ENCODE measurements at places on chromosomes 3 and 15.

- DNase-seq = no peak
Measured at GRCh38 chr3:14223595-14223994, 45.0 kb downstream of the LSM3 start.

DNA sequence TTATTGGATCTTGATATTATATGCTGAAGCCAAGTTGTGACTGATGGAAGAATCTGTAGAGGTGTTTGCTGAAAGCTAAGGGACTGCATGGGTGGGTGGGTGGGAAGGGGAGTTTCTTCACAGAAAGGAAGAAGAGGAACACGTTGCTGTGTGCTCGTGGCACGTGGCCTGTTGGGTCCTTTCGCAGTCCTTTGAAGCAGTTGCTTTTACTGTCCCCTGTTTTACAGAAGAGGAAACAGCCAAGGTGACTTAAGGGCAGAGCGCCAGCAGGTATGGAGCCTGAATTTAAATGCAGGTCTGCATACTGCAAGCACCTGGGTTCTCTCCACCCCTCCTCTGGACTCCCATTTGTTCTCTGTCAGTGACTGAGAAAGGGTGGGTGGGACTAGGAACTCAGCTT is 59.4 kb upstream of the PRR23C start:
- no peak for DNase-seq

GRCh38 chr15:35043373-35044095 is 41.6 kb downstream of the NANOGP8 start:
- no peak for DNase-seq

GRCh38 chr3:133799794-133800585 is 5.6 kb upstream of the SRPRB start:
- DNase-seq = no peak

GRCh38 chr15:83973816-83974215 is 261.8 kb upstream of the GOLGA6L4 start:
- DNase-seq = no peak

GRCh38 chr3:188829576-188829975 is 342.2 kb upstream of the TPRG1 start:
- no peak for DNase-seq

DNA sequence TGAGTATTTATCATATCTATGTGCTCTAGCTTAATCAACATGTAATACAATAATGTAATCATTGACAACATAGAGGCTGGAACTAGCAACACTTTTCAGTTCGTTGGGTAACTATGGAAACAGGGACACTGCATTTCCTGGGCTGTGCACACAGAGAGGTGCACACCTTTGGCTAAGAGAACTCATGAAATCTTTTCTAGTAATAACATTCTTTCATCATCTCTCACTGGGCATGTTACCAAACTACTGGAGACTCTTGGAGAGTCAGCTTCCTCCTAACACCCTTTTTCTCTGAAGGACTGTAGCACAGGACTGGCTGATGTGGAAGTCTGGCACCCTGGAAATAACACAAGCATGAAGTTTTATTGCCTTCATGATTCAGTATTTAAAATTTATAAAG is 135.6 kb downstream of the KCNMB2 start:
- DNase-seq = no peak

DNA sequence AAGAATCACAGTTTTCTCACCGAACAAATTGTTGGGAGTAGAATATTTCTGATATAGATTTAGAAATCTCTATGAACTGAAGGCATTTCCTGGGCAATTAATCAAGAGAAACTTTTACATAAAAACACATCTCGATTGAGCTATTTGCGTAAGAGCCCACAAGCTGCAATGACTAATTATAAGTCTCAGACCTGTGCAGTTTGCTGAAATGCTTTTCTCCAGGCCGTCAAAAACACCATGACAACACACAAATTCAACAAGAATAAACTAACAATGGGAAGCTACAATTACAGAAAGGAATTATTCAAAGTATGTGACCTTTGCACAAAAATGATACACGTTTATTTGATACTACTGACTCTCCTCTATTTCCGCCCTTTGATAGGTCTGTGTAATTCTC is 481.2 kb upstream of the WNT5A start:
- no peak for DNase-seq

DNA sequence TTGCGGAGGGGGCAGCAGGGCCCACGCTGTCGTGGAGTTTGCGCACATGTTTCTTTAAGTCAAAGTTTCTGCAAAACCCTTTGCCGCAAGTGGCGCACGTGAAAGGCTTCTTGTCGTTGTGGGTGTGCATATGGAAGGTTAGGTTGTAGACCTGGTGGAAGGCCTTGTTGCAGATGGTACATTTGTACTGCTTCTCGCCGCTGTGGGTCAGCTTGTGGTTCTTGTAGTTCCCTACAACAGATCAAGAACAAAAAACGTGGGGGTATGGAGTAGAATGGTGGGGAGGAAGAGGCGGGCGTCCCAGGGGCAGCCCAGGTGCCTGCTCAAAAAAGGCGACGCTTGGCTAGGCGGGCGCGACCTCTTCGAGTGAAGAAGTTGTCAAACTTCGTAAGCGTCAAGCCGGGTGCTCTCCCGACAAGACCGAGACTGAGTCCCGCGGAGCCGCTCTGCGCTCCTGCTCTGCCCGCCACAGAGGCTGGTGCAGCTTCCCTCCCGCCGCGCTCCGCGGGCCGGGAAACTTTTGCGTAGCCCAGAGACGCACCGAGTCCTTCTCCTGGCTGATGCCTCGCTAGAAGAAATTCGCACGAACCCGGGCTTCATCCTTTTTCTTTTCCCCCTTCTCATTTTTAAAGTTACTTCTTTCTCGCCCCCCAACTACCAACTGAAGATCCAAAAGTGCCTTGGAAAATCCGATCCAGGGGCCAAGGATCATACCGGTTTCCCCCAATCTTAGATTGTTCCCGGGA is 3.1 kb downstream of the FEZF2 start:
- DNase-seq = peak; percentile 94

DNA sequence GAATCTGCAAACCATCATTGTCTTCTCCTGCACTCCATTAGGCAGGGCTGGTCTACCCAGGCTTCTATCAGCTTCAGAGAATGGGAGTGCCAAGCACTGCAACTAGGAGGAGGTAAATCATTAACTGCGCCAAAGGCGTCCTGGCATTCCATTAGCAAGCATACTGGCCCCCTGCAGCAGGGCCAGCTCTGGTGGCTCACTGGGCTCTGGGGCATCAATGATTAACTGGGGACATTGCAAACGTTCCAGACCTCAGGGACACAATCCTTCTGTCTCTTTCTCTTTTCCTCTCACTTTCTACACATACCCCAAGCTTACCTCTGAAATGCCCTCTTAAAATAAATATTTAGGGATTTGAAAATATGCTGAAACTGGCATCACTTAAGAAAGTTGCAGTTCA is 129.0 kb downstream of the MYLK start:
- DNase-seq = no peak

DNA sequence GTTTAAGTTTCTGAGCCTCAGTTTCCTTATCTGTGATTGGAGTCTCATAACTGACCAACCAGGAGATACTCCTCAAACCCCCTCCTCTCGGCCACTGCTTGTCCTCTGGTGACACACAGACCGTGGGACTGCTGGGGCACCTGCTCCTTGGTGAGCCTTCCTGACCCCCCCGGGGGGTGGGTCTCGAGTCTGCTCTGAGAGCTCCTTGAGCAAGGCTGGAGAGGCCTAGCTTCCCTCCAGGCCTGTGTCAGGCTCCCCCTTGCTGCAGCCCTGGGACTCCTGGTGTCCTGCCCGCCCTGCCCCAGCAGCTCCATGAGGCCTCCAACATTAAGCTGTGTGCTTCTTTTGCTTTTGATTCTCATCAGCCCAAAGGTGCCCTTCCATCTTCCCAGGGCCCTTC is 27.7 kb downstream of the SRPRB start:
- no peak for DNase-seq

- DNase-seq = no peak
Measured at GRCh38 chr3:103372031-103372430, 937.2 kb downstream of the ZPLD1 start.

DNA sequence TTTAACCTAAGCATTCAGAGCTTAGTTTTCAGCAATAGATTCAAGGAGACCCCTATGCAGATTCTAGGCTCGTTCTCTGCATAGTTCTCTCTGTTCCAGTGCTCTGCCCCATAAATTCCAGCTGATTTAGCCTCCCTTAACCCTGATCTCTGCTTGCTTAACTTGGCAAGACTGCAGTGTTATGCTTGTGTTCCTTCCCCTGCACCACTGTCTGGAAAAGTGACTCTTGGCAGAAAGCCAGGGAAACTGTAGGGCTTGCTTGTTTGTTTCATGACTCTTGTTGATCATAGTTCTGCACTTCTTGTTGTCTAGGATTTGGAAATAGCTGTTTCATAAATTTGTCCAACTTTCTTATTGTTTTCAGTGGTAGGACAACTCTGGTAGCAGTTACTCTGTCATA is 40.1 kb downstream of the ANAPC13 start:
- DNase-seq = no peak

DNA sequence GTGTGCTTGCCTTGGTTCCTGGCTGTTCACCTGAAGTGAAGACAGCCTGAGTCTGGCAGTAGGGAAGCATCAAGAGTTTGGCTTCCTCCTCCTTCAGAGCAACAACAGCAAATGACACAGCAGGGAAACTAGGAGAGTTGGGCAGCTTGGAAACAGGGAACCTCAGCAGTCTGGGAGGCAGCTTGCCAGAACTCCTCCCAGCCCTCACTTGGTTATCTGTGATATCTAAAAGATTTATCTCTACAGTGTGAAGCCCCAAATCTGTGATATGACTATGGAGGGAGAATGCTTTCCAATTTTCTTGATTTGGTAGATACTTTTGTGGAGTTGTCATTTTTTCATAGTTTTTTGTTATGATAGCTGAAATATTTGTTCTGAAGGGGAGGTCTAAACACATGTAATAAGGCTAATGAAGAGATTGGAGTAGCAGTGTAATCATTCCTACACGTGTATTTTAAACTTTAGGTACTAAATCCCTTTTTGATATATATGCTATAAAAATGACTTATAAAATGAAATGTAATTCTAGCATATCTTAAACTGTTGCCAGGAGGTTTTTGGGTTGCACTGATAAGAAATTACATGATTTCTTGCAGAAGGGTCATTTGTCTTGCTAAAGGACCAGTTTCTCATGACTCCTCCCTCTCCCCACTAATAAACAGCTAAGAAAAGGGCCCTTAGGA is 20.8 kb downstream of the UBE2E1 start:
- DNase-seq = no peak

GRCh38 chr15:57686657-57687056 is 19.9 kb upstream of the POLR2M start:
- DNase-seq = no peak

Data from retina (tissue), 1 donor.